KG1 (cell line): ENCODE measurements at places on chromosomes 2 and 18.

GRCh38 chr2:170922634-170923494, 6.2 kb upstream of the GORASP2 start:
- no peak for DNase-seq

- DNase-seq = no peak
These were observed 52.8 kb upstream of the ITGA6 start for GRCh38 chr2:172374318-172375240.

DNA sequence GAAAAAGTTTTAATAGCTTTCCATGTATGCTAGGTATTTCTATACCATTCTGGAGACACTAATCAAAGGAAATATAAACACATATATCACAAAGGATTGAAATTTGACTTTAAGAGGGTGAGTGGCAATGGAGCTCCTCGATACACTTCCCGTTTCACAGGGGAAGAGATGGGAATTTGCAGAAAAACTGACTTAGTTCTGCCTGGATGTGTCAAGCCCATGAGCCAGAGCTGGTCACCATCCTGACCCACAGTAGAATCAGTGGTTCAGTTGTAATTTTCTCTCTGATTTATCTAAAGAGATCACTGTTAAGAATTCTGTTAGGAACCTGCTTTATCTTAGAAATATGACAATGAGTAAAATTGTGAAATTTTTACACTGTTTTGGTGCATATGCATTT, 34.2 kb downstream of the PLCL1 start:
- DNase-seq = no peak

DNA sequence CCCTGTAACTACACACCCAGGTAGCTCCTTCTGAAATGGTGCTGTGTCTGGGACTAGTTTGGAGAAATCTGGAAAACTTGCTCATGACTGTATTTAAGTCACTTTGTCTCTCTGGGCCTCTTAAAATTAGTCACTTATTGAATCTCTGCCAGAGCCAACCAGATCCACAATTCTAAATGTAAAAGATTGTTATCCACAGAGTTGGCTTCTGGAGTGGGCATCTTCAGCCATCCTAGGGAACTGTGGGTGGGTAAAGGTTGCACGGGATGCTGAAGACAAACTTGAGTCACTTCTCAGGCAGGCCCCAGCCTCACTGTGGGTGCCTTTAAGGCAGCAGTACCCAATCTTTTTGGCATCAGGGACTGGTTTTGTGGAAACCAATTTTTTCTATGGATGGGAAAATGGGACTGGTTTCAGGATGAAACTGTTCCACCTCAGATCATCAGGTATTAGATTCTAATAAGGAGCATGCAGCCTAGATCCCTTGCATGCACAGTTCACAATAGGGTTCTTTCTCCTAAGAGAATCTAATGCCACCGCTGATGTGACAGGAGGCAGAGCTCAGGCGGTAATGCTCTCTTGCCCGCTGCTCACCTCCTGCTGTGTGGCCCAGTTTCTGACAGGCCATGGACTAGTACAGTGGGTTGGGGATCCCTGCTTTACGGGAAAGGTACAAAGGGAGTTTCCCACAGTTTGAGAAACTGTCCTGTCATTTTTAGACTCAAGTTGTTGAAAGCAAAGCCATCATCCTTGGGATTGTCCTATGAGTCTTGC, 98.3 kb upstream of the SPRED2 start:
- no peak for DNase-seq

DNA sequence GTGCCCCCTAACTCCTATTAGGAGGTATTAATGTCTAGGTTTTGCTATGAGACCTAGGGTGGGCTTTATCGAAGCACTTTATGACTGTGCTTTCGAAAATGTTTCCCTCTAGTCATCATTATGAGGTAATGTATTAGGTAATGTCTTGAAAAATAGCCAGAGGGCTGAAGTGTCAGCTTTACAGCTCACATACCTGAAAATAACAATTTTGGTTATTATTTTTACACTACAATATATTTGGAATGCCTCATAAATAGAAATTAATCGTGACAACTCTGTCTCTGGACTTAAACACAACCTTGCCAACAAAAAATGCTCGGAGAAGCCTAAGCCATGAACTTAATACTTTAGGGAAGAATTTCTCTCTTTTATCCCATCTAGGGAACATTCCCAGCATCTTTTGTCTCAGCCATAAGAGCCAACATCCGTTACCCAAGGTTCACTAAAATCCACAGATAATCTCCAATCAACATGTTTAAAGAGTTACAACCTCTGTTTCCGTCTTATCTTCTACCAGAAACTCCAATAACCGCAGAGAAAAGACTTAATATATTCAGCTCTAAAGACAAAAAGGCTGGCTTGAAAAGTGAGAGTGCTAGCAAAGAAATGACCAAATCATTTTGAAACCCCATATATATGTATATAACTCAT, 130.9 kb upstream of the RND3 start:
- DNase-seq = no peak

DNA sequence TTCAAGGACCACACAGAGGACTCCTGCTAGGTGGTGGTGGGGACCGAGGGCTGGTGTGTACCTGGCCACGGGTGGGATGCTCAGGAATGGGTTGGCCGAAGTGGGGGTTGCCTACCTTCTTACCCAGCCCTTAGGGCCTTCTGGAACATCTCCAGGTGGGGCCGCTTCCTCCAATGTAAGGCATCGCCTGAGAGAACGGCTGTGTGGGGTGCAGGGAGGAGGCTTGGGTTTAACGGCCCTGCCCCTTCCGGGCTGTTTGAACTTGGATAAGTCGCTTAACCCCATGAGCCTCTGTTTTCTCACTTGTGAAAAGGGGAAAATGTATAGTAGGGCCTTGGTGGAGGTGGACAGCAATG, 35.0 kb downstream of the EMILIN2 start:
- no peak for DNase-seq

DNA sequence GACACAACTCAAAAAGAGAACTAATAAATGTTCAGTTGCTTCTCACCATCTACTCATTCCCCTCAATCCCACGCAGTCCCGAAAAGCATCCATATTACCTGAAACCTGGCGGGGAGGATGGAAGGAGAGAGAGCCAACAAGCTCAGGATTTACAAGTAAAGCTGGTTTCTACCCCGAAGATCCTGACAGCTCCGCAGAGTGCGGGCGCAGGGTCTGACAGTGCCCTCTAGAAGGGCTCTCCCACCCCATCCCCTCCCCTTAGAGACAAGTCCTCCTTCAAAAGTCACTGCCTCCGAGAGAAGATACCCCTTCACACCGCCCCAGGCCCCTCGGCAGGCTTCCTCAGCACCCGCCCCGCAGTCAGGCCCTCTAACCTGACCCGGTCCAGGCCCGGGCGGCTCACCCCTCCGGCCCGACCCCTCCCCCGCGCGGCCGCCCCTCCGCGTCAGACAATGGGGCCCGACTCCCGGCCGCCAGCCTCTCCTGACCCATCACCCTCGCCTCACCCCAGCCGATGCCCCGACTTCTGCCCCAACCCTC, 550 bp downstream of the RAB1A start:
- no peak for DNase-seq

- DNase-seq = no peak
These were observed 384.1 kb downstream of the ERBB4 start for GRCh38 chr2:212154477-212154878.

DNA sequence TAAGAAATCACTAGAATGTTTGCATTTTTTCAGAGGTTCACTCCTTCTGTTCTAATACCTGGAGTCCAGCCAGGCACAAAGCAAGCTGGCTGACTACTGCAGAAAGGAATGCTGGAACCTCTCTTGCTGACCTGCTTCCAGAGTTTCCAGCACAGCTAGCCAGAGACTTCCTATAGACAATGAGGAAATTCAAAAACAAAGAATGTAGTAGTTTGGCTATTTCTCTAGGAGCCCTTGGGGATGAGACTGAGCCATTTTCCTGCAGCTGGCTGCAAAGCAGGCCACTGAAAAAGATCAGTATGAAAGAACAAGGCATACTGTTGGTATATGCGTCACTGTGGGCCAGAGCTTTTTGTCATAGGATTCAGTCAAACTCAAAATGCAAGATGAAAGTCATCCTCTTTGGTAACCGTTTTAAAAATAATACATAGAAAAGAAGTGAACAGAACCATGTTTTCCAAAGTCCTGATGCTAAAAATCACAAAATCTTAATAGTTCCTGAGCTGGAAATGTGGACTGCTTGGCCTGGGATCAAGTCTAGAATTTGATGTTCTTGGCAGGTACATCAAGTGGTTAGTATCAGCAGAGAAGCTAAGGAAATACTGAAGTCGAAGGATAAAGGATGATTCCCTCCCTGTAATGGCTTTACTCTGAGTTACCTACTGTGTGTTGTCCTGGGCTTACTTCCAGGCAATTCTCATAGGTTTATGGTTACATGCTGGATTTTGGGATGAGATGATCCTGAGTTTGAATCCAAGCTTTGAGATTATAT, 9.0 kb upstream of the DSEL start:
- DNase-seq = no peak

DNA sequence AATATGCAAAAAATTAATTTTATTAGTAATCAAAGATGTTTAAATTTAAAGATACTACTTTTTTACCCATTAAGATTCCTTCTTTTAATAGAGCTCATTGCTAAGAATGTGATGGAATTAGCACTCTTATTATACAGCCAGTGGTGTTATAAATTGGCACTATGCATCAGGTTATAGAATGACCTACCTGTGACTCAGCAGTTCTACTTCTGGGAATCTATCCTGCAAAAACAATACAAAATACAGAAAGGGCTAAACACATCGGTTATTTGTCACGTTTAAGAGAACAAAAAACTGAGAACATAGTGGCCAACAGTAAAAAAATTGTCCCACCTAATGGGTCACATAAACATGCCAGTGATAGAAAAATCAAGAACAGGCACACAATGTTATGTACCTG, 9.4 kb upstream of the ADD2 start:
- DNase-seq = no peak

DNA sequence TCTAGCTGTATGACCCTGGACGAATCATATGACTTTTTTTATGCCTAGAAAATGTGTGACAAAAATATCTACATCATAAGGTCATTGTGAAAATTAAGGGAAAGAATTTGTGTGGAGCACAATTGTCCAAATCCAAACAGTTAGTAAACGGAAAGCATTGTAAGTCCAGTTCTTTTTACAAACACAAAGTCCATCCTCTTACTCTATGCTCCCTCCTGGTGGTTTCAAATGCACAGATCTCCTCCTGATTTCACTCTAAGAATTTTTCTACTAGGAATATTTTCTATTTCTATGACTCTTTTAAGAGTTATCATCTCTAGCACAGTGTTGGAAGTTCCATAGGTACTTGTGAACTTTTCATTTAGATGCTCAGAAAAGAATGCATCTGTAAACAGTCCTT, 125.2 kb upstream of the ARL5A start:
- no peak for DNase-seq

DNA sequence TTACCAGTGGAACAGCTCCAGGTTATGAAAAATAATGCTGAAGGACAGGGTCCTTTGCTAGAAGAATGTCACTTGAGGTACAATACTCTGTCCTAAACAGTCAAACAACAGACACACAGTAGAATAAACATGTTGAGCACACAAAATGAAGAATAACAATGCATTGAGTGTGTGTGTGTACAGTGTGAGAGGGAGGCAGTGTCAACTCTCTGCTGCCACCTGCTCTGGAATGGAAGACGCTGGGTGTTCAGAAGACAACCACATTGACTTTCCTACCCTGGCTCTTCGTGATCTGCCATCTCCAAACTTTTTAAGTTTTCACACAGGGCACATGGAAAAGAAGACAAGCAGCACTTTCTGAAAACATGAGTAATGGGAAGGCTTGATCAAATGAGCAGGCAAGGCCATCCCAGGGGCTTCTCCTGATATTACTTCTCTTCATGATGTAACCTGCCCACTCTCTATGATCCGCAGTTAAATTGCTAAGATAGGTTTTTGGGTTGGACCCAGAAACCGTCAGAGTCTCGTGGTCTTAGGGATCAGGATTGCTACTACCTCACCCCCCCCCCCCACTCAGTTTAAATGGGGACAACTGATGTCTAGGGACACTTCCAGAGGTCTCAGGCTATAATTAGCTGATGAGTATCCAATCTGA, 533.2 kb upstream of the TNP1 start:
- DNase-seq = no peak

DNA sequence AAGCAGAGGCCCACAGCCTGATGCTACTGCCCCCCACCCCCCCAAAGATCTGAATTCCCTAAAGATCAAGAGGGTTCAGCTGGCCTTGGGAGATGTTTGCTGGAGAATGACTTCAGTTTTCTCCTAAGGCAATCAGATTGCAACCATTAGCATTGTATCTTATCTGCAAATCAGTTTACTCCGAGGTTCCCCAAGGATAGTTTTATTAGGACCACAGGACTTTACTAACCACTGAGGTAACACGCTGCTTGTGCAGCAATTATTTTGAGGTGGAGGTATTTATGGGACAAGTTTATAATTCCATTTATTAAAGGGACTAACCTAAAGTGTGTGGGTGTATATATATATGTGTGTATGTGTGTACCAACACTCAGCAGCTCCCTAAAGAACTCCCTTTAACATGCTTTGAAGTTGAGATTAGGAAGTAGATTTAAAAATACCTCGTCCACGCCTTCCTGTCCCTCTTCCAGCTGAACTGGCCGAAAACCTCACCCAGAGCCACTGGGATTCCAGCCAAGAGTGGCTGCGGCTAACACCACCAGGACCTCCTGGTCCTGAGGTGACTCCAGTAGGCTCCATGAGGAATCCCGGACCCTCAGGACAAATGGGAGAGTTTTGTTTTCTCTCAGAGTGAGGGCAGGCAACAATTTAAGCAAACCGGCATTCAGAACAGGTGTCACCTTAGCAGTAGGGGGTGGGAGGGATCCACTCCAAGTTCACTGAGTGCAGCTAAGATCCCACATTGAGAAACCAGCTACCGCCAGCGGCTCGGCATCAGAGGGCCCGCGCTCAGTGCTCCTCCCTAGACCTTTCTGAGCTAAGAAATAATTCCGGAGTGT, 3.0 kb upstream of the DLX1 start:
- no peak for DNase-seq

DNA sequence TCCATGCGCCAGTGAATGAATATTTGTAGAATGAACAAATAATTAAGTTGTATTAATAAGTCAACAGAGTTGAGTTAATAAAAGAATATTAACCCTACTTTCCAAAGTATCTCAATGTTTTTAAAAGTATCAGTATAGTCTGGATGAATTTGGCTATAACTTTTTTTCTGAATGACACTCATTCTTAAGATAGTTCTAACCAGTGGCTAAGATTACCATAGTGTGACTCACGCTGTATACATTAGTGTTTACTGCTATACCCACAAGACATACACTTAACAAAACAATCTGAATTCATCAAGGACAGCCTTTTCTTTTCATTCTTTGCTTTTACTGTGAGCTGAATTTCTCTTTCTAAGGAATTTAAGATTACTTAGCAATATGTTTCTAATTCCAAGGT, 77.0 kb upstream of the PDE1A start:
- no peak for DNase-seq

DNA sequence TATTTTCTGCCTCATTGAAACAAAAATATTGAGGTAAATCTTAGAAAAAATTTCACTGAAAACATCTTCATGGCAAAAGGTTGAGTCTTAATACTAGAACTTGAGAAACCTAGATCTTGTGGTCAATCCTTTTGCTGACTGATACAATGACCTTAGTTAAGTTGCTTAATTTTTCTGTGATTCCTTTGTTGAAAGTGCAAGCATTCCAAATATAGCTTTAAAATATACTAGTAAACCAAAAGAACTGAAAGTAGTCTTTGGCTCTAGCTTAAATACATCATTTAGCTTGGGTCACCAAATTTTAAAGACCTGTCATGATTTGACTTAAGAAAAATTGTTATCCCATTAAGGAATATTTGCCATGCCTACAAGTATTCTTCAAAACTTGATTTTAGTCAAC, 16.7 kb downstream of the BMP10 start:
- no peak for DNase-seq

GRCh38 chr2:118980573-118980972, 38.6 kb downstream of the MARCO start:
- DNase-seq = no peak

GRCh38 chr2:121836611-121837010, 81.2 kb downstream of the TSN start:
- no peak for DNase-seq
